ENCODE measurements at places on chromosomes 6 and 20.

DNA sequence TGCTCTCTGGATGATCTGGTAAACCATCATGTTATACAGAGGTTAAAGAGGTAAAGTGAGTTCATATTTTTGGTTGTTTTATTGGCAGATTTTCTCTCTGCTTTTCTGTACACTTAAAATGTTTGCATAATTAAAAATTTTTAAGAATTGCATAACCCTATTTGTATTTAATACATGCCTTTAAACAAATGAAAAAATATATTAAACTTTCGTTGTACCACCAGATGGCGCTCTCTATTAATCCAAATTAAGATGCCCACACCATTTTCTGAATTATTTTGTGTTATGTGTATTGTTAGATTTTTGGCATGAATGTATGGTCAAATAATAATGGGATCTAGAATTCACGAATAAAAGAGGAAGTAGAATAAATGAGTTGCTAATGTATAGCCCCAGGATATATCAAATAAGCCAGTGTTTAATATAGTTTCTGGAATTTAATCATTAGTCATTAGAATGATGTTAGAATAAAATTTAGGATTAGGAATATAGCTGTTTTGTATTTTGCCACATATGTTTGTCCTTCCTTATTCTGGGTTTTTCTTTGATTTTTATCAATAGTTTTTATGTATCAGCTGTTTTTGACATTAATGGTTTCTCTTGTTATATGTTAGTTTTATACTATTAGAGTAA, 38.9 kb downstream of the SMAP1 start:
- DNase-seq, result no peak

DNA sequence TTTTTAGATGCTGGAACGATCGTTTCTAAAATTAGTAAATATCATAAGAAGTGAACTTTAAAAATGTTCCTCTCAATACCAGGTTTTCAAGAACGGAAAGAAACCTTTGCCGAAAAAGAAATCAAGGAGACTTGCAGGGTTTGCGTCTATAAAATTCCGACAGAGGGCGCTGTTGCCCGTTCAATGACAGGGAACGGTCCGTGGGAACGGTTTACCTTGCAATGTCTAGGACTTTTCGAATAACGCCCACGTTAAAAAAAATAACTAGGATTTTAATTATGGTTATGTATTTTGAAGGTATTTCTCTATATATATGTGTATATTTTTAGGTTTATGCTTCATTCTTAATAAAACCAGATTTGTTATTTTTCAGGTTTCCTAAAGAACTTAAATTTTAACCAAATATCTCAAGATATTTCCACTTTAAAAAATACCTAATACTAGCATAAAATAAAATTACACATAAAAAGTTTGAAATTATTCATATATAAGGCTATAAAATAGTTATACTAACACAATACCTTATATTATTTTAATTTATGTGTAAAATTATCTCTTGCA, 2.5 kb upstream of the TFAP2B start:
- no peak for DNase-seq

- DNase-seq, result no peak
These were observed 149.7 kb upstream of the SGK1 start for GRCh38 chr6:134467620-134468019.

DNA sequence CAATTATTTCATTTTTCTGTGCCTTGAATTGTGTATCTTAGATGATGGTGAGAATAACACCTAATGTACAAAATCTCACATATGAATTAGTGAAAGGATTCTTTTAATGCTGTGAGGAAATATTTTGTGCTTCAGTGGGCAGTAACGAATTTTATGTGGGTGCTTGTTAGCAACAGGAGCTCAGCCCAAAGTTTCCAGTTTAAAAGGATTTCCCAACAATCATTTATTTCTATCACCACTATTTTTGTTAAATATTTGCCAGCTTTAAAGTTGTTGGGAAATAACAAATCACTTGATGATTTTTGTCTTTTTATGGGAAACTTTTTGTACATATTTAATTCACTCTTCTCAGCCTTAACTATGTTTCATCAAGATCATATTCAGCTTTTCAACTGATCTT, 111.8 kb downstream of the QKI start:
- DNase-seq, result no peak

- DNase-seq, result no peak
These were observed 11.3 kb upstream of the NSFL1C start for GRCh38 chr20:1477896-1478490.

- no peak for DNase-seq
These were observed 87.7 kb upstream of the MAFB start for GRCh38 chr20:40776466-40777457.

DNA sequence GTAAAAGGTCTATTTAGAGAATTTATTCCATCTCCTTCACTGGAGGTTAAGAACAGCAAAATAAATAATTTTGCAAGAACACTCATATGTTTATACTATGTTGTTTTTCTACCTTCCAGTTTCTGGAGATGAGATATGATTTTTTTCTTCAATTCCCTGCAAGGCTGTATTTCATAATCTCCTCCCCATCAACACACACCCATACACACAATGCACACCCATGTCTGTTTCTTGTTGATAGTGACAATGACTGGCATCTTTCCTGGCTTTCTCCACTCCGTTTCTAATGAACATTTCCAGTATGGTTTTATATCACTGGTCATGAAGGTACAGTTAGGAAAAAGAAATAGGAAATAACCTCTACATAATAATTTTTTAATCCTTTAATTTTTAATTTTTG, 202.1 kb downstream of the ARHGAP18 start:
- DNase-seq, result no peak

GRCh38 chr6:24205020-24205492, 79.0 kb downstream of the NRSN1 start:
- no peak for DNase-seq

GRCh38 chr20:54914995-54915394, 439.6 kb downstream of the DOK5 start:
- no peak for DNase-seq

DNA sequence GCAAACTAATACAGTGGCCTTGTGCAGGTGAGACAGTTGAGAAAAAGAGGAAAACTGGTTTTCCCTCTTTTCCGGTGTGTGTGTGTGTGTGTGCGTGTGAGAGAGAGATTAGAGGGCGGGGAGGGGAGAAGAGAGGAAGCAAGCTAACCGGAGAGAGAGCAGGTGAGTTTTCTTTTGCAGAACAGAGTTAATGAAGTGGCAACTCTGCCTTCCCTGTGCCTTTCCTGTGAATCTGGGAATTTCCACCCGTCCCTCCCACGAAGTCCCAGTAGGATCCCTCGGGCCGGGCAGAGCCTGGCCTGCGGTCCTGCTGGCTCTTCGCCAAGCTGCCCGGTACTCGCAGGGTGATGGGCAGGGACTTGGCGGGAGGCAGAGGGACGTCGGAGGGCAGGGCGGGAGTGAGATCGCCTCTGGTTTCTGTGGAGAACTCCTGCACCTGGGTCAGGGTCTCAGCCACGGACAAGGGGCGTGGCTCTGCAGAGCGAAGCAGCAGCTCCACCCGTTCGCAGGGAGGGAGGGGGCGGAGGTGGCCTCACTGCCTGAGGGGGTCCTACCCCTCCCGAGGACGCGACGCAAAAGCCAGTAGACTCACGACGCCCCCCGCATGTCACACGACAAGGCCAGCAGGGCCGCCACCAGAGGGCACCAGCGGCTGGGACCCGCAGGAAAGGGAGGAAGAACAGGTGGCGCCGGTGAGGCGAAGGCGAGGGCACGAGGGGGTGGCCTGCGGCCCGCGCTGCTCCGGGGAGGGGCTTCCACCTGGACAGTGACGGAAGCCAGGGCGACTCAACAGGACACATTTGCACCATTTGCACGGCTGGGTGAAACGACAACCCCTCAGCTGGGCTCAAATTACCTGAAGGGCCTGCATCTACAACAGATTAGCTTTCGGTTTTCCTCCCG, 51.2 kb upstream of the RNF182 start:
- DNase-seq, result no peak

GRCh38 chr6:136031982-136032381, 180.5 kb downstream of the PDE7B start:
- no peak for DNase-seq

DNA sequence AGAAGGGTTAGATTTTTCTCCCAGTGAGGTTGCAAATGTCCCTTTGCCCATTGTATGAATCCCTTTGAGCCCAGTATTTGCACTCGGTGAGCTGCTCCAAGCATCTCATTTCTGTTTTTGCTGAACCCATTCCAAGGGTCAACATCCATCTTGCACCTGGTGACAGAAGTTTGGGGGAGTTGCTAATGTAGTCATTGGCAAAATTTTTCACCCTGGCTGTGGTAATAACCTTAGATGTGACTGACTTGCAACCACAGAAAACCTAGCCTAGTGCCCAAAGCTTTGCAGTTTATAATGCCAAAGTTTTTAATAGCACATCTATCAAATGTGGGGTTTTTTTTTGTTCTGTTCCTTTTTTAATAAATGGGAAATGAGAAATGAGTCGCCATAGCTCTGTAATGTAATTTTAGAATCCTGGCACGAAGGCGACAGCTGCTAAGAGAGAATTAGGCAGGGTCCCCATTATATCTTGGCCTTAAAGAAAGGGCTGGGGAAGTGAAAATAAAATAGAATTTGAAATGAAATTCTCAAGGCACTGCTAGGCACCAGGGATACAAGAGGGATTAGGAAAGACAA, 682.8 kb downstream of the KIF16B start:
- DNase-seq, result no peak

GRCh38 chr6:106752641-106753040, 123.3 kb downstream of the QRSL1 start:
- DNase-seq, result no peak

- no peak for DNase-seq
These were observed 30.2 kb upstream of the MRPS18A start for GRCh38 chr6:43717822-43718221.

DNA sequence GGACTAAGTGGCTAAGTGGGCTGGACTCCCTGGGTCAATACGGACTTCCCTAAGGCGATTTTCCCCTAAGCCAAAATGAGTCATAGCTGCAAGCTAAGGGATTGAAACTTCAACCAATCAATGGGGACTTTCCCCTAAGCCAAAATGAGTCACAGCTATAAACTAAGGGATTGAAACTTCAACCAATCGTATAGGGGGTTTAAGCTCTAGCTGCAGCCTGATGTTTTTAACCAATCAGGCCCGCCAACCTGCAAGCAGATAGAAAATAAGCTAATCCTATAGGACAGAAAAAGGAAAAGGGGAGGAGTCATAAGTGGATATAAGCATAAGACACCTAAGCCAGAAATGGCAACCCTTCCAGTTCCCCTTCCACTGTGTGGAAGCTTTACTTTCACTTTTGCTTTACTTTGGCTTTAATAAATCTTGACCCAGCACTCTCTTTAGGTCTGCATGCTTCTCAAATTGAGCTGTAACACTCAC, 655.0 kb upstream of the HS3ST5 start:
- DNase-seq, result no peak

GRCh38 chr6:45421709-45422502, 44.2 kb upstream of the SUPT3H start:
- peak; percentile 8 for DNase-seq

DNA sequence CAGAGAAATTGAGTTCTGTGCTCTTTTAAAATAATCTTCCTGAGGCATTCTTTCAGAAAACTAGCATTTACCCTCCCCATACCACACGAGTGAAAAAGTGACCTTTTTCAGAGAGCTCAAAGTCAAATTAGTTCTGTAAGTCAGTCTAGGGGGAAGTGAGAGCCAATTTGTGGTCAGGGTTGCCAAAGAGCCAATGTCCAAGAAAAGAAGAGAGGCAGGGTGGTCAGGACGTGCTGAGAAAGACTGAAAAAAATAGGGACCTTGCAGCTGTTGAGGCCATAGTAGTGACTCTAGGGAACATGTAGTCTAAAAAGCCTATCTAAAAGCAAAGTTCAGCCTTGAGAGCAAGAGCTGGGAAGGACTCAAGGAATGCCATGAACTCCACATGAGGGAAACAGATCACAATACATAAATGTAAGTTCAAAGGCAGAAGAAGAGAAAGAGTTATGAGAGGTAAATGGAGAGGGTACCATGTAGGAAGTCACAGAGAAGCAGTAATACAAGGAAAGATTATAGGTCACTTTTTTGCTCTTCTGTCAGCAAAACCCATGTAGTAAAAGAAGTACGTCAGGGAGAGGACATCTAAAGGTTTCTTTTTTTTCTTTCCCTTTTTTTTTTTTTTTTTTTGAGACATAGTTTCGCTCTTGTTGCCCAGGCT, 565.1 kb upstream of the FLRT3 start:
- no peak for DNase-seq

- no peak for DNase-seq
These were observed 77.8 kb upstream of the L3MBTL3 start for GRCh38 chr6:129940454-129941195.

- DNase-seq, result no peak
These were observed 34.0 kb downstream of the IGF2R start for GRCh38 chr6:160002882-160003281.

- DNase-seq, result no peak
These were observed 138.2 kb upstream of the DTNBP1 start for GRCh38 chr6:15800841-15801617.

- no peak for DNase-seq
These were observed 24.0 kb upstream of the SERINC1 start for GRCh38 chr6:122495612-122496011.

DNA sequence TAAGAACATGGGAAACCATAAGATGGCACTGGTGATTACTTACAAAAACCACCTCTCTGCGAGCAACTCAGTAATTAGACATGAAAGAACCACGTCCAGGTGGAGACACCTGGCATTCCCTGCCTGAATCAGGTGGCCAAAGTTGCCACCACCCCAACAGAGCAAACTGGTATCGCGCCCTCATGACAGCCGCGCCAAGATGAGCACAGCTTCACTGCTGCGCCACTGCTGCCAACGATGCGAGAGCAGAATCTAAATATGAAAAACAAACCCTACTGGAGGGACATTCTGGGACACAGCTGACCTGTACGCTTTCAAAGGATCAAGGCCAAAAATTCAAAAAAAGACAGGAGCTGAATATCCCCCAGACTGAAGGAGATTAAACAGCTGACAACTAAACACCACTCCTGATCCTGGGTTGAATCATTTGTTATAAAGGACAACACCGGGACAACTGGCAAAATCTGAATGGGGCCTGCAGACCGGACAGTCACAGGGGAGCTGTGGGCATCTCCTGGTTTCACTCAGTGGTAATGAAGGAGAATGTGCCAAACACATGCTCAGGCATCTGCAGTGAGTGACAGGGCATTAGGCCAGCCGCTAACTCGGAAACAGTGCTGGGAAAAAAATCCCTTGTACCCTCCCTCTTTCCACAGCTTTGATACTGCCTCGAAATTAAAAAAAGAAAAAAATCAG, 17.4 kb downstream of the CST7 start:
- DNase-seq, result no peak

DNA sequence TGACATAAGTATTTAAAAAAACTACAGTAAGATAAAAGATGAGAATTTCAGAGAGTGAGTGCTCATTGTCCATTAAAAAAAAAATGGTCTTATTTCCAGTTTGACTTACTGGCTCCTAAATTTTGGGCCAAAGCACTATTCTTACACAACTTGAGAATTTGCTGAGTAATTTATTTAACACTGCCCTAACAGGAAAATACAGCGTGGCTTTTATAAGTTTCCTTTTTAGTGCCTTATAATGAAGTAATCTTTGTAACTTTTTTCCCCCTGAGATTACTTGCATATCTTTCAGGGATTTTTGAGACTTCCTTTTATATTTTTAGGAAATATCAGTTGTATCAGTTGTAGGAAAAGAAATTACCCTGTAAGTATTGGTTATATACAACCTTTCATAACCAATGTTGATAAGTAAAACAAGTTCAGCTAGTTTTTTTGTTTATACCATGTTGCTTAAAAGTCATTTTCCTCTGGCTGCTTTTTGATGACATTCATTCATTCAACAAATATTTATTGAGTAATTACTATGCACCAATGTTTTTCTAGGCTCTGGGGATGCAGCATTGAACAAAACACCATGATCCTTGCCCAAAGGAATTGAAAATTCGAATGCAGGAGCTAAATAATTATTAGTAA, 106.4 kb upstream of the SGK1 start:
- DNase-seq, result no peak

- DNase-seq, result no peak
These were observed 119.3 kb downstream of the RNF144B start for GRCh38 chr6:18506382-18507017.
